ENCODE measurements at places on chromosomes 4 and X.
A peak's percentile ranks its signal among the peaks of the same experiment; 100 is the strongest.

- no peak for DNase-seq
Measured at GRCh38 chr4:104365618-104366017, 129.1 kb downstream of the CXXC4 start.

DNA sequence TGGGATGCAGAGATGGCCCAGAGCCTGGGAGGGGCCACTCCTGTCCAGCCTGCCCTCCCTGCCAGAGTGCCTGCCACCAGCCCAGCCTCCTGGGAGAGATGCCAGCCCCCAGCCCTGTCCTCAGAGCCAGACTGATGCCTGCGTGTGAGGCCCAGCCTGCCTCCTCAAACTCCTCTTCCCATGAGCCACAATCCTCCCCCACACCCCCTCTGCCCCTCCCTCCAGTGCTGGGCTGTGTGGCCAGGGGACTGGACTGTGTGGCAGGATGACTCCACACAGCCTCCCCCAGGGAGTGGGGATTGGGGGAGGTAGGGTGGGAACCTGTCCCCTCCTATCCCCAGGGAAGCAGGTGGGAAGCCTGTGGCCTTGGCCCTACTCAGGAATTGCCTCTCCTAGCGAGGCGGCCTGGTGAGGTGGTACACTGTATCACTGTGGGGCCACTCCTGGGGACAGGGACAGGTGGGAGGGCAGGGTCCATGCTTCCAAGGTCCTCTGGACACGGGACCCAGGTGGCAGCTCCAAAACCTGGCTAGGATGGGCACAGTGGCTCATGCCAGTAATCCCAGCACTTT lies 4.3 kb upstream of the SH3BP2 start:
- DNase-seq, result no peak

GRCh38 chrX:1316527-1316926 lies 20.1 kb upstream of the IL3RA start:
- DNase-seq, result peak; percentile 34

DNA sequence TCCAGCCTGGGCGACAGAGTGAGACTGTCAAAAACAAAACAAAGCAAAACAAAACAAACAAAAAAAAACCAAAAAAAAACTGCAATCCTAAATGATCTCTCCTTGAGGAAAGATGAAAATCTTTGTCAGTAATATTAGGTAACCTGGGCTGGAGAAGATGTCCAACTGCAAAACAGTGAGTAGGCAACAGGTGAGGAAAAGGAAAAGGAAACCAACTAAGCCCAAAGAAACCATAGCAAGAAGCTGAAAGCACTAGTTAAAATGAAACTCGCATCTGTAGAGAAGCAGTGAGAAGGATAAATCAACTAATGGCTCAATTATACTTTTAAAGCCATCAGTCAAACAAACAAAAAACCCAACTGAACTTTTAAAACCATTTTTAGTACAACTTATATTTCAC lies 54.2 kb downstream of the ENOX2 start:
- no peak for DNase-seq

- DNase-seq, result peak; percentile 68
Measured at GRCh38 chr4:174522183-174523024, at the start of gene HPGD. Gene HPGD (minus strand): TSS chr4:174522488. CDS start chr4:174522451, 37 bp downstream.

GRCh38 chrX:69036674-69037573 lies 128.3 kb downstream of the PJA1 start:
- no peak for DNase-seq

DNA sequence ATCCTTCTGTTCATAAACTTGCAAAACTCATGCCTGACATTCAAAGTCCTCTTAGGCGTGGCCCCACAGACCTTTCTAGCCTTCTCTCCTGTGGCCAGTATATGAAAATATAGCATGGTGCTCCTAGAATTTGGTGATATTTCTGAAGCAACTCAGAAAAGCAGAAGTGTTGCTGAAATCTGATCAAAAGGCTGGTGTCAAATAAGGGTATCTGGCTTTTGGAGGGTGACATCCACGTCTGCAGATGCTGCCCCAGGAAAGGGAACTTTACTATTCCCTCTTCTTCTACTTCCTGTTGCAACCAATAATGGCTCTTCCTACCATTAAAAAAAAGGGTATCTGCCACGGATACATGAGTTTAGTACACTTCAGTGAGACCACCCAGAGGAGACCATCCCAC lies 83.9 kb upstream of the RPS6KA3 start:
- DNase-seq, result no peak

DNA sequence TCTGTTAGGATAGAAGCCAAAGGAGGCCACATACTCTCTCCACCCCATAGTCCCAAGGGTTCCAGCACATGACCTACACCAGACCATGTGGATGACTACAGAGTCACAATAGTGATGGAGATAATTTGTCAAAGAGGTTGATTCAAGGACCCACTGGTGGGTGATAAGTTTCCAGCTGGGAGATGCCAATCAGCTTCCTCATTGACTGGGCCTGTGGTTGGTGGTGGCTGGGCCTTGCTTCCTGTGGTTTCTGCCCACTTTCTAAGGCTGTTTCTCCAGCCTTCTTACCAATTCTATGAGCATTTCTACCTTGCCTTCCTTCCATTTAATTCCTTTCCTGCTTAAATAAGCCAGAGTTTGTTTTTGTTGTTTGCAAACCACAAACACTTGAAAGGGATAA lies 95.5 kb upstream of the CPEB2 start:
- DNase-seq, result no peak

GRCh38 chr4:26576231-26576739 lies 7.6 kb upstream of the TBC1D19 start:
- no peak for DNase-seq

- no peak for DNase-seq
Measured at GRCh38 chrX:19855700-19856381, 31.6 kb downstream of the SH3KBP1 start.

GRCh38 chrX:10009741-10010140 lies 42.6 kb downstream of the CLDN34 start:
- DNase-seq, result no peak

DNA sequence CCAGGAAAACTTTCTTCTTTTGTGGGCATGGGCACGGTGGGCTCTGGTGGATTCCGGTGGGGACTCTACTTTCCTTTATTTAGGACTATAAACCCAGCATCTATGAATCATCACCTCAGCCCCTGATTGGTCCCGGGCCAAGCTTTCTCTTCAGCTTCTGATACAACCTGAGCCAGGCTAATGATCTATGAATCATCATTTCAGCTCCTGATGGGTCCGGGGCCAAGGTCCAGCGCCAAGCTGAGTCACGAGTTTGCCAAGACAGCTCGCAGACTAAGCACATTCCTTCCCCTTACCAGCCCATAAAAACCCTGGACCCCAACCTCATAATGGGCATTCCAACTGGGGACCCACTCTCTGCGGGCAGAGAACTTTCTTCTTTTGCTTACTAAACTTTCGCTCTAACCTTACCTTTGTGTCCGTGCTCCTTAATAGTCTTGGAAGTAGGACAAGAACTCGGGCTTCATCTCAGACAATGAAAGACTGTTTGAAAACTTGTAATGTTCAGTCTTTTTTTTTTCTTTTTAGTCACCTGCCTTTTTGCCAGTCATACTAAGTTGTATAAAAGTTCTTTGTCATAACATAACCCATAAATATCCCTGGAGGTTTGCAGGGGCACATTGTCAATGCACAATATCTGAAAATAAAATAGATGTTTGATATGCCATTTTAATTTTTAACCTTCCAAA lies 904.9 kb upstream of the EPHA5 start:
- no peak for DNase-seq

GRCh38 chrX:71111921-71112431 lies 599 bp upstream of the IL2RG start:
- DNase-seq, result peak; percentile 67

DNA sequence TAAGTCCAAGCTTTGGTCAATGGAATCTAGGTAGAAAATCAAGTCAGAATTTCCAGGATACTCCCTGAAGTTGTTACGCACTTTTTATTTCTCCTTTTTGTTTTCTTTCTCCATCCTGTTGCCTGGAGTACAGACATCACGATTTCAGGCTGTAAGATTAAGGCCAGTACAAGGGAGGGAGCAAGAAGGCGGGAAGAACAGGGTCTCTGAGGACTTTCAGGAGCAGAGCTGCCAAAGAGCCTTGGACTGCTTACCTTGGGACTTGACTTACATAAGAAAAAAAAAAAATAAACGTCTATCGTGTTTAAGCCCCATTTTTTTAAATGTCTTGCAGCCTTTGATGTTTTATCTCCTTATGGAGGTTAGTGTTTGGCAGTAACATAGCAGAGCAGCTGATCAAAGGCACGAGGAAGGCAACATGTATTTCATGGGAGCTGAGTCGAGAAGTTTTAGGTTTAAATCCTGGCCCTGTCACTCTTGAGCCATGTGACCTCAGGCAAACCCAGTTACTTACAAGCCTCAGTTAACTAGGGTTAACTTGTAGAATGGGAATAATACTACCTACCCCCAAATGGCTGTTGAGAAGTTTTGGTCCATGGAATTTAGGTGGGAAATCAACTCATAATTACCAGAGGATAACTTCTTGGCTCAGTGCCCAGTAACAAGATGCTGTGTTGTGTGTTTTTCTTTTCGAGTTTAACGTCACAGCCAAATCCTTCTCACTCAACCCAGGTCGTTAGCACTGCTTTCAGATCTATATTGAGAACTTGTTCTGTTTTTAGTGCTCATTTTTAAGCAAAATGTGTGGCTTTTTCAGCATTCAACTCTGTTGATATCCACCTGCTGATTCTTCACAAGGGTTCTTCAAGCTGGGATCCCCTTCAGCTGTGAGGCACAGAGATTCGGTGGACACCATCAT lies 106.8 kb downstream of the CLNK start:
- no peak for DNase-seq

GRCh38 chrX:115960440-115961084 lies 210.0 kb upstream of the AGTR2 start:
- DNase-seq, result no peak

DNA sequence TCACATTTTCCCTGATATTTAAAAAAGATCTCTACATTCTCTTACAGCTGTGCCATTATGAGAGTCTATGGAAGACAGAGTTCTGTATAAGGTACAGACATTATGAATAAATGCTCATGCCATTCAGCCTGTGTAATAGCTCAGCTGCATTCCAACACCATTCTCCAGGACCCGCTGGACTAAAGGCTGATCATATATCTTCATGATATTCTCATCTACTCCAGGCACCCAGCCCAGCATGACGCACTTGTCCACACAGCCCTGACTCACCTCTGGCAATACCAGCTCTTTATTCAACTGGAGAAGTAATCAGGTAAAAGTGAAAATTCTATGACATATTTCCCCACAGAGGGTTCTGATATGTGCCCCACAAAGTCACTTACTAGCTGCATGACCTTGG lies 437.5 kb upstream of the FGF16 start:
- no peak for DNase-seq

- DNase-seq, result no peak
Measured at GRCh38 chrX:72621163-72621562, 48.5 kb upstream of the HDAC8 start.

DNA sequence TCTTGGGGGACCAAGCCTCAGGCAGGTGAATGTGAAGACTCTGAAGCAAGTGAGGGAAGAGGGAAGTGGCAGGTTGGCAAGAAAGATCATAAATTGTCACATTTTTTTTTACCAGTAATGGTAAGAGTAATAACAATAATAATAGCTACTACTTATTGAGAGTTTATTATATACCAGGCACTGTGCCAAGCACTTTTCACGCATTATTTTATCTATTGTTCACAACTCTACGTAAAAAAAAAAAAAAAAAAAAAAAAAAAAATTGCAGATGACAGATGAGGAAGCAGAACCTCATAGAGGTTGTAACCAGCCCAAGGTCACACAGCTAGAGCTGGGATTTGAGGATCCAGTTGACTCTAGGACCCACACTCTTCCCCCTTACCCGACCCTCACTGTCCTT lies 40.9 kb downstream of the TSC22D3 start:
- DNase-seq, result no peak

DNA sequence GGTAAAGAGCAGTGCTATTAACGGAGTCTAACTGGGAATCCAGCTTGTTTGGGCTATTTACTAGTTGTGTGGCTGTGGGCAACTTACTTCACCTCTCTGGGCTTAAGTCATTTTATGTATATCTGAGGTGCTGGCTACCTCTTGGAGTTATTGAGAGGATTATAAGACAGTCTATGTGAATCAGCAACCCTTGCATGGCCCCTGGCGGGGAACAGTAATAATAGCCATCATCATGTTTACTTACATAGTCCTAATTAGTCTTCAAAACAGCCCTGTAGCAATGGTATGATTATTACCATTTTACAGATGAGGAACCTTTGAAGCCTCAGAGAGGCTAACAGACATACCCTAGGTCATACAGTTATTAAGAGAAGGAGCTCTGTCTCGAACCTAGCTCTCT lies 1.5 kb downstream of the HPRT1 start:
- DNase-seq, result no peak

Data from CD4-positive, alpha-beta T cell treated with Interleukin-21 for 1 hour (primary cell).